Activated T-helper 1 cell treated with anti-CD3 and anti-CD28 coated beads, Interleukin-12 subunit alpha, Interleukin-12 subunit beta, Interleukin-2, Interleukin-4 antibody, amounts not matched to agents 30 ng/mL and 10 ng/mL and 1 ng/mL, durations not matched to agents 14 hours and 24 hours and 36 hours (primary cell): ENCODE measurements at places on chromosomes 7 and 10.

DNA sequence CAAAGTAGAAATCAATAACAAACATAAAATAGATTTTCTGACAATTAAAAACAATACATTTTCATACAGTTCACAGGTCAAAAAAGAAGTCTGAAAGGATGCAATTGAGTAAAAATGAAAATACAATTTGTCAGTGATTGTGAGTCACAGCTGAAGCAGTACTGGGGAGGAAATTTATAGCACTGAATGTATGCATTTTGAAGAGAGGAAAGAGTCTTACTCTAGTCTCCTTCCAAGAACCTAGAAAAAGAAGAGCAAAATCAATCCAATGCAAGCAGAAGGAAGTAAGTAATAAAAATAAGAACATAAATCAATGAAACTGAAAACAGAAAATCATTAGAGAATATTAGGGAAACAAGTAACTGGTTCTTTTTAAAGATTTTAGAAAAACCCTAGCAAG, 507.2 kb upstream of the IGFBP3 start:
- no peak for DNase-seq

DNA sequence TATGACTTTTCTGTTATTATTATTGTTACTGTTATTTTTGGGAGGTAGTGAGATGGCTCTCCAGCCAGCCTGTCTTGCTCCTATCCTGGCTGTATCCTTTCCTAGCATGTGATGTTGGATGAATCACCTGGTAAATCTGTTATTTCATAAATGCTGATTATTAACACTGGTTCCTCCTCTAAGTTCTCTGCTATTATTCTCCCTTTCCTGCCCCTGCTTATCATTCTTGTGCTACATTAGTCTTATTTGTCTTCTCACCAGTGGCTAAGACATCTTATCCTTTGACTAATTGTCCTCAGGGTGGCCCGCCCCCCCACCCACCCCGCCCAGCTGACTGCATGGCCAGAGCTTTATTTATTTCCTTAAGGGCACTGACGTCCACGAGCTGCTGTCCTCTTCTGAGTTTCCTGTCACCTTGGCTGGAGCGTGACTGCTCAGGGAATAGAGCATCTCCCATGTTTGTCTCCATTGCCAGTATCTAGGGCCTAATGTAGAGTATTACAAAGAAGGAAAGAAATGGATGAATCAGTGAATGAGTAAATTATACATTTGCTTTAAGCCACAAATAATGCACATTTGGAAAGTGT, 110.1 kb upstream of the KLF6 start:
- DNase-seq: no peak

GRCh38 chr10:12849319-12850181, 152.0 kb downstream of the CCDC3 start:
- DNase-seq: no peak

DNA sequence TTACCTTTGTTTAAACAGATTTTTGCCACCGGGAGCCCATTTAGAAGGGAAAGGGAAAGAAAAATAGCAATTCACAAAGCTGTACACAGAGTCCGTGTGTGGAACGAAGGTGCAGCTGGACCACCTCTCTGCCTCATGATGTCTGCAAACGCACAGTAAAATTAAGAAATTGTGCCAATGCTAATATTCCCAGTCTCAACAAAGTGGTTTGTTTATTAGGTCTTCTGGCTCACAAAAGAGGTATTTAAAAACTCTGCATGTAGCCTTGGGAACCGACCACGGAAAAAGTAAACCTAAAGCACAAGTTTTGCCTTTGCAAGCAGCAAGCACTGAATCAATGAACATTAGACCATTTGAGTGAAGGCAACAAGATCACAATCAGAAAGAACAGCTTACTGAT, 57.7 kb downstream of the CREB3L2 start:
- DNase-seq: no peak

GRCh38 chr10:60818134-60818770, 40.0 kb downstream of the CDK1 start:
- no peak for DNase-seq

- DNase-seq: no peak
Observed at GRCh38 chr7:70183278-70183677, 585.0 kb downstream of the AUTS2 start.

- DNase-seq: no peak
Observed at GRCh38 chr7:44320794-44321371, 4.5 kb downstream of the CAMK2B start.

DNA sequence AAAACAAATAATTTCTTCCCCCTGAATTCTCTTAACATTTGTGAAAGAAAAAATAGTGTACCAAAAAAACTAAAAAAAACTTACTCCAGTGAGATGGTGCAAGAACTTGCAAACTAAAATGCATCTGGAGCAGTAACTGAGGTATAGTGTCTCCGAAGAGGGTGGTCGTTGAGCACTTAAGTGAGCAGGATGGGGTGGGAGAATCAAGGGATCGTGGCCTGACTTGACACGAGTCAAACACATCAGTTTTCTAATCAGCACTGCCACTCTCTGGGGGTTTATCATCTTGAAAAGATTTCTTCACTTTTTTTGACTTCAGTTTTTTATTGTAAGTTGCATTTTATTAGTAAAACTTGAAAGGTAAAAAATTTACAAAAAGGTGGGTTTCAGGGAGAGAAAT, 2.5 kb downstream of the ZNF273 start:
- no peak for DNase-seq

- DNase-seq: no peak
Observed at GRCh38 chr10:1180836-1181235, 124.7 kb downstream of the WDR37 start.

GRCh38 chr10:70816220-70816894, 609 bp downstream of the SGPL1 start:
- peak; percentile 19 for DNase-seq

- DNase-seq: no peak
Observed at GRCh38 chr10:30160271-30160982, 101.0 kb upstream of the JCAD start.

- no peak for DNase-seq
Observed at GRCh38 chr10:3987143-3987974, 202.3 kb upstream of the KLF6 start.

DNA sequence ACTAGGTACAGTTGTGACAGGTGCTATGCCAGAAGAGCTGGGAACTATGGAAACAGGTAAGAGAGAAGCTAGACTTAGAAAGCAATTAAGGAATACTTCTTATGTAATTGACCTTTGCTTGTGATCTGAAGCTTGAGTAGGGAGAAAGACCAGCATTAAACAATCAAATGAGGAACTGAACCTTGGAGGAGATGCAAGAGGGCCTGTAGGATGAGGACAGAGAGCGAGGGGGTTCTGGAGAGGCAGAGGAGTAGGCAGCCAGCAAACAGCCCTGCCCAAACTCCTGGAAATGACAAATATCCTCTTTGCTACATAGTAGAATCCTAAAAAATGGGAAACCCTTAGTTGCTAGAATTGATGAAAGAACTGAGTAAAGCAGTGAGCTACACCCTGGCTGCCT, 41.6 kb upstream of the FAM204A start:
- no peak for DNase-seq

DNA sequence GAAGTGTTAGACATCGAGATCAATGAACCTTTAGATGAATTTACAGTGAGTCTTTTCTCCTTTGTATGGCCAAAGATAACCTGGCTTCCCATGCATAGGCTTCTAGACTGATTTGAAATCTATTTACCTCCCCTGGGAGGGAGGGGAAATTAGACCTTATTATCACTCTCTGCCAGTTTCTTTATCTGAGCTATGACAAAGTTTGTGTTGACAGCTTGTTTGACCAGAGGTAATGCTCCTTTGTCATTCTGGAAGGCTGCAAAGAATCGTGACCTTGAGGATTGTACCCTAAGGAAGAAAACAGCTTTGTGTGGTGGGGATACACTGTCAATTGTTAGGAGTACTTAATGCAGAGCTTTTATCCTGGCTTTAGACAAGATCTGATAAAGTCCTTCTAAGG, 36.4 kb downstream of the RBM33 start:
- DNase-seq: no peak

GRCh38 chr10:98299341-98299740, 31.3 kb upstream of the LOXL4 start:
- no peak for DNase-seq

GRCh38 chr7:74395745-74396311, 57.9 kb upstream of the GTF2IRD1 start:
- DNase-seq: no peak

DNA sequence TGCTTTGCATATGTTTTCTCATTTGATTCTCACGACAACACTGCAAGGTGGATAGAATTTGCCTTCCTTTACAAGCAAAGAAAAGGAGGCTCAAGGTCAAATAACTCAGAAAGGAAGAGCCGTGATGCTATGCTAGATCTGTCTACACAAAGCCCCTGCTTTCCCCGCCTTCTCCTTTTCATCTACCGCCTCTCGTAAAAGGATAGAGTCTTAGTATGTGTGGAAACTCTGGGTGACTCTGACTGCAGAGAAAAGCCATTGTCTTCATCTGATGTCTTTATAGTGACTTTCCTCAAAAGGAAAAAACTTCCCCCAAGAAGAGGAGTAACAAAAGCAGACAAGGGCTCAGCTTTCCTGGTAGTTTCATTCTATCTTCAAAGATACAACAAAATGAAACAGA, 292.7 kb downstream of the ACTR3B start:
- no peak for DNase-seq

GRCh38 chr7:142104550-142105527, 6.7 kb upstream of the MGAM2 start:
- no peak for DNase-seq

DNA sequence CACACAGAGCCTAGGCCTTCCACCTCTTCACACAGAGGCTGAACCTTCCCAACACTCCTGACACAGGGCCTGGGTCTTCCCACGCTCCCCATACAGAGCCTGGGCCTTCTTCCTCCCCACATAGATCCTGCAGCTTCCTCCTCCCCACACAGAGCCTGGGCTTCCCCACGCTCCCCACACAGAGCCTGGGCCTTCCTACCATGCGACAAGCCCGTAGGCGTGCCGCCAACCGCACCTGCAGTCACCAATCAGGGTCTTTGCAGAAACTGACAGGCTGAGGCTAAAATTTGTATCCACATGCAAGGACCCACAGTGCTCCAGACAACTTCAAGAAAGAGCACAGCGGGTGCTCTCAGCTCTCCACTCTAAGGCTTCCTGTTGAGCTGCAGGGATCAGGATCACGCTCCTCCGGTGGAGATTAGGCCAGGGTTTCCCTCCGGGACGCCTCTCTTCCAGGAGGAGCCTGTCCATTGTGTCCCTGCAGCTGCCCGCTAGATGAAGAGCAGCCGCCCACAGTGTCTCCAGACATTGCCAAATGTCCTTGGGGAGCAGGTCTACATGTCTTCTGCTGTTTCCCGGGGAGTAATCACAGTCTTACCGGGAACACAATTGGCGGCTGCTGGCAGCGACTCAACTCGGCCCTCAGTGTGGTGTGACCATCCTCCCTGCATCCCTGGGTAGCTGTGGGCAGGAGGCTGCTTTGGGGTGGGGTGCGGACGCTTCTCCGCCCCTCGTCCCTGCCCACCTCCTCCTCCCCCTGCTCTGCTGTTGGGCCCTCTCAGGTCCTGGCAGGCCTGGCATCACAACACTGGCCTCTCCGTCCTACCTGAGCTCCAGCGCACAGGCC, 9.7 kb downstream of the CFAP46 start:
- DNase-seq: no peak

DNA sequence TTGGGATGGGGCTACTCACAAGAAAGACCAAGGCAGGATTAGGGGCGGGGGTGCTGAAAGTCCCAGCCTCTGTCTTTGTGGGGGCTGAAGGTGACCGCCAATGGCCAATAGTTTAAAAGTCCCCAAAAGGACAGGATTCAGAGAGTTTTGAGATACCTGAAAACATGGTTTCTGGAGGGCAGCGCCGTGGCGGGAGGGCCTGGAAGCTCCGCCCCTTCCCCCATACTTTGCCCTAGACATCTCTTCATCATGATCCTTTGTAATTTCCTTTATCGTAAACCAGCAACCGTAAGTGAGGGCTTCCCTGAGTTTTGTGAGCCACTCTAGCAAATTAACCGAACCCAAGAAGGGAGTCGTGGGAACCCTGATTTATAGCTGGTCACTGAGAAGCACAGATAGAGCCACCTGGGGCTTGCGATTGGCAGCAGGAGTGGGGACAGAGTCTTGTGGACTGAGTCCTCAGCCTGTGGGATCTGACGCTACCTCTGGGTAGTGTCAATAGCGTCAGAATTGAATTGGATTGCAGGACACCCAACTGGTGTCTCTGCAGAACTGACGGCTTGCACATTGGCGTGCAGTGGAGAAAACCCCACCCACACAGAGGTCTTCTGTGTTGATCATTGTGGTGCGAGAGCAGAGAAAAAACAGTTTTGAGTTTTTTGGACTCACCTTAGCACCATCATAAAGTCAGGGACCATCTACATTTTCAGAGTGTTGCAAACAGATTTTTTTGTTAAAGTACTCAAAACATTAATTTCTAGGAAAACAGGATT, 169.3 kb downstream of the USP6NL start:
- no peak for DNase-seq

DNA sequence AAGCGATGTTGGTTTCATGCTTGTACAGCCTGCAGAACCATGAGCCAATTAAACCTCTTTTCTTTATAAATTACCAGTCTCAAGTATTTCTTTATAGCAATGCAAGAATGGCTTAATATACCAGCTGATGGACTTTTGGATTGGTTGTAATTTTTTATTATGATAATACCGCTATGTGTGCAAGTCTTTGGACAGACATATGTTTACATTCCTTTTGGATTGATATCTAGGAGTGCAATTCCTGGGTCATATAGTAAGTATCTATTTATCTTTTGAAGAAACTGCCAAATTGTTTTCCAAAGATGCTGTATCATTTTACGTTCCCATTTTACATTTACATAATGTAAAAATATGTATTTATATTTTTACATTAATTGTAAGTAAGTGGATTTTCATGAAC, 81.2 kb upstream of the PIP4K2A start:
- no peak for DNase-seq

GRCh38 chr10:34319197-34319846, 495.8 kb downstream of the PARD3 start:
- DNase-seq: no peak

DNA sequence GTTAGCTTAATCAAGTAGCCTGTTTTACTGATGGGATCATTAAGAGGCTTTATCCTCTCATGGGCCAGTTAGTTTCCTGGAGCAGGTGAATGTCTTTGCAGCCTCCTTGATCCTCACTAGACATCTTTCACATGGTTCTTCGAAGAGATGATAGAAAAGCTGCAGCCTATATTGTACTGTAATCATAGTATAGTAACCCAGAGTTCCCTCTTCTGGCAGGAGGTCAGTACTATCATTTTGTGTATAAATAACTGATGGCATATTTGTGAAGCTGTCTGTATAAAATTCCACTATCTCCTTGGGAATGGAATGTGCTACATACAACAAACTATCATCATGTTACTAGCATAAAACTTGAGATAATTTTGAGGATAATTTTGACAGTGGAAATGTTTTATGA, 123.8 kb upstream of the PRPS1L1 start:
- no peak for DNase-seq

GRCh38 chr10:9024210-9024609, 969.7 kb downstream of the GATA3 start:
- no peak for DNase-seq
